ENCODE measurements at places on chromosomes 6 and 20.

DNA sequence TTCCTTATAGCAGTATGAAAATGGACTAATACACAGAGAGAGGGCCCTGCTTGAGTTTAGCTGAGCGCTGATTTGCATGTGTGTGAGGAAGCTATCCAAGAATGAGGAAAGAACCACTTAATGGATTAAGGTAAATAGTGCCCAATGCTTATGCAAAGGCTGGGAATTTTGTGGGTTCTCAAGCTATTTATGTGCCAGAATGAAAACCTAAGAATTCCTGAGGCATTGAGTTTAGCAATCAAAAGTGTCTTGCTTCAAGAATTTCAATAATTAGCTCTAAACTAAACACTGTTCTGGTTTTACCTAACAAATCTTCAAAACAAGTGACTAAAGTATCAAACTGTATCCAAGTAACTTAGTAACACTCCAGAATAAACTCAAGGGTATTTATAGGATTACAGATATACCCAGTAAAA lies 7.0 kb upstream of the OR14J1 start:
- DNase-seq = no peak

GRCh38 chr20:32924781-32925180 lies 66.1 kb downstream of the EFCAB8 start:
- no peak for DNase-seq

GRCh38 chr6:111894272-111894671 lies 21.0 kb upstream of the FYN start:
- DNase-seq = peak; percentile 66

DNA sequence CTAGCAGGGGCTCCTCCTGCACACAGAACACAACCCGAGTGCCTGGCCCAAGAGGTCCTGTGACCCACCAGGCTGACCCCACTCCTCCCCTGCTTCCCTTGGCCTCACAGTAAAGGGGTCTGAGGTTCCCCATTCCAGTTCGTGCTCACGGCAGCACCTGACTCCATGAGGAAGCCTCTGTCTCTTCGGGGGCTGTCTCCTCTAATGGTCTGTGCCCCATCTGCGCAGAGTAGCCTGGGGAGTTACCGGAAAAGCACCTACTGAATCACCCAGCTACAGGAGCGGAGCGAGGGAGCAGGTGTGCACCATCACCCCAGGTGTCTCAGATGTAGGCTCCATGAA lies 93.2 kb downstream of the ASXL1 start:
- DNase-seq = no peak

DNA sequence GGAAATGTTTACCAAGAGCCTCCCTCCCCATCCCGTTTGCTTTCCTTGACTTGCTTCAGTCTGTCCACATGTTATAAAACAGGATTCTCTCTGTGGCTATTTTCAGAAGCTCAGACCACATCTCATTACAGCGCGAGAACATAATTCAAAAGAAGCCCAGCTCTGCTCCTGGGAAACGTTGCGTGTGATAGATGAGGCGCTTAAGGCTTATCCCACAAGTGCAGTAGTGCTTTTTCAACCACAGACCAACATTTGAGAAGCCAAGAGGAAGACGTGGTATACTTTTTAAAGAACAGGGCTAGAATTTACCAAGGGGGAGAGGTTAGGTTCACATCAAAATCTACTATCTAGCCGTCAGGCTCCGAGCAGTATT lies 239.5 kb downstream of the SLC24A3 start:
- DNase-seq = no peak

GRCh38 chr6:22361576-22361975 lies 64.7 kb upstream of the PRL start:
- DNase-seq = no peak

- peak; percentile 16 for DNase-seq
These were observed 1.2 kb downstream of the DXO start for GRCh38 chr6:31970604-31971271.

DNA sequence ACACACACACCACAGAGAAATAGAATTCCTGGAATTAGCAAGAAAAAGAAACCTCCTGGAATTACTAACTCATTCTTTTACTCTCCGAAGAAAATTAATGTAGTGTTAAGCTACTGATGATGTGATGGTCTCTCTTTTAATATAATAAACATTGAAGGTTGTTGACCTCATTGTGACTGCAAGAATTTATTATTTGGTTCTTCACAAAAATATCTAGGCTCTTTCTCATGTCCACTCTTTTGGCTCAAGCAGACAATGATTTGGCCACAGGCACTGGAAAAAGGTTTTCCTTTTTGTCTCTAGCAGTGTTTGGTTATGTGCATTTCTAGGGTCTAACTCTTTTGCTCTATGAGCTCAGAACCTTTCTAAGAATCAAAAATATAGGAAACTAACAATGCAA lies 811.9 kb downstream of the TENT5A start:
- peak; percentile 36 for DNase-seq

- no peak for DNase-seq
These were observed 80.2 kb downstream of the SYTL3 start for GRCh38 chr6:158729906-158730540.
